Right lung (tissue), 10 donors: ENCODE measurements at places on chromosomes 13 and 19. TPM values are rescaled to one million over a fixed set of nuclear protein-coding genes. Genes with fewer than 3 reads are reported as not detected.

The FDX2 gene
- polyA plus RNA-seq: 16.9 TPM

The PGPEP1 gene
- polyA plus RNA-seq: 20.4 TPM

DNA sequence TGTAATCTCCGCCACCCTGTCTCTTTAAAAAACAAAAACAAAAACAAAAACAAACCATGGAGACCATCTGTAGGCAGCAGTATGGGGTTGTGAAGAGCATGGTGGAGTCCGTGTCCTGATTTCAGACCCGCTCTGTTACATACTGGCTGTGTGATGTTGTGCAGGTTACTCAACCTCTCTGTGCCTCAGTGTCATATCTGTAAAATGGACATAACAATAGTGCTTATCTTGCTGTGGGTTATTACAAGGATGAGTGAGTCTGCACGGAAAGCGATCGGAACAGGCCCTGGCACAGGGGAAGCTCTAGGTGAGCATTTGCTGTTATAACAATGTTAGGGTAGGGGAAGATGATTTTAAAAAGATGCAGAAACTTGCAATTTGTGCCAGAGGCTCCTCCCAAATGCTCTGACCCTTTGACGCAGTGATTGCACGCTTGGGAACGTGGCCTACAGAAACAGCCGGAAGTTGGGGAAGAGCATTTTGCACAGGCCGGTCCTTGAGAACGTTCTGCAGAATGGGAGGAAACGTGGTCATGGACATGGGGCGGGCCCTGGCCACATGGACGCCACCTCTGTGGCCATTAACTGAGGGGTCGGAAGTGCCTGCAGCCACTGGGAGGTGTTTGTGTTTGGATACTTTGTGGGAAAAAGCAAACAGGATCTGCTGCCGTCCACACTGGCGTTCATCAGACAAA lies 15.7 kb upstream of the SELENOW start:
- no peak for DNase-seq

GRCh38 chr13:36447501-36447900 lies 15.2 kb downstream of the CCNA1 start:
- DNase-seq: no peak

DNA sequence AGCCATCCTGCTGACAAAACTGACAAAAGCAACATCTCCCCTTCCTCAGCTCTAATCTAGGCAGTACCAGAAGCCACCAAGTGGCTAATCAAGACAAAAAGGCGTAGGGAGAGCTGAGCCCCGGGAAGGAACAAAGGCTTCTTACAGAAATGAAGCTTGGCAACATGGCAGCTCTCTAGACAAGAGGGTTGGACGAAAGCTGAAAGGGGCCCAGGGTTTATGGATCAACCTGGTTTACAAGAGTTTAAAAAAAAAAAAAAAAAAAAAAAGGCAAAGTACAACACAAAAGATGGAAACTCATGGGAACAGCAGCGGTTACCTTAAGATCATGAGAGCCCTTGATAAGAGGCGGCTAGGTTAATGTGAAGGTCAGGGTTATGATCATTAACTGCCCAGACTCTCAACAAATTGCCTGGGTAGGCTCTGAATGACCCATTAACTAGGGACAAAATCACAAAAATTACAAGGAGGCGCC lies 14.0 kb downstream of the ZC3H4 start:
- no peak for DNase-seq

GRCh38 chr13:51035469-51035868 lies 75.6 kb downstream of the C13orf42 start:
- no peak for DNase-seq

DNA sequence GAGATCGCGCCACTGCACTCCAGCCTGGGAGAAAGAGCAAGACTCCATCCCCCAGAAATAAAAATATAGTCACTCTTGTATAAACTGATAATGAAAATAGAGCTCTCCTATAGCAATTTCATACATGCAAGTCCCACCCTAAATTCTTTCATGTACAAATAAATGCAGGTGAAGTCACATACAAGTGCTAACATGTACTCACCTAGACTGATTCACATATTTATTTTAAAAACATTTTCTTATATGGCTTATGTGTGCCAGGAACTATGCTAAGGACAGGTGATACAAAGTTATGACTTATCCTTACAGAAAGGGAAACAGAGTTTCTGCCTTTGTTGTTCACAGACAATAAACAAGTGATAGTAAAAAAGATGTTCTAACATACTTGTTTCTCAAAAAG lies 32.0 kb downstream of the USP12 start:
- DNase-seq: no peak

DNA sequence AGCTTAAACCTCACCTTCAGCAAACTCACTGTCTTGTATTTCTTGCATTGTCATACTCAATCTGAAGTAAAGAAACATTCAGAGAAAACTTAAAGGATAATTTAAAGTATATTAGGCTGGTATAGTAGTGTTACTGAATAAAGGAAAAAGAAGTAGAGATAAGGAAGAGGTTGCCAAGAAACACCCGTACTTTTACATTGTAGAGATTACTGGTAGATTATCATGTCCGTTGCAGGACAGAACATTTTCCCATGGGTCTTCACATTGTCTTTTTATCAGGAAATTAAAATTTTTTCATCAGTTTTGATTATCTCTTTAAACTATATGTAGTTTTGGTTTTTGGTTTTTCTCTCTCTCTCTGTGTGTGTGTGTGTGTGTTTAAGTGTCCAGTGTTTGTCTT lies 19.9 kb upstream of the GPR183 start:
- DNase-seq: no peak

DNA sequence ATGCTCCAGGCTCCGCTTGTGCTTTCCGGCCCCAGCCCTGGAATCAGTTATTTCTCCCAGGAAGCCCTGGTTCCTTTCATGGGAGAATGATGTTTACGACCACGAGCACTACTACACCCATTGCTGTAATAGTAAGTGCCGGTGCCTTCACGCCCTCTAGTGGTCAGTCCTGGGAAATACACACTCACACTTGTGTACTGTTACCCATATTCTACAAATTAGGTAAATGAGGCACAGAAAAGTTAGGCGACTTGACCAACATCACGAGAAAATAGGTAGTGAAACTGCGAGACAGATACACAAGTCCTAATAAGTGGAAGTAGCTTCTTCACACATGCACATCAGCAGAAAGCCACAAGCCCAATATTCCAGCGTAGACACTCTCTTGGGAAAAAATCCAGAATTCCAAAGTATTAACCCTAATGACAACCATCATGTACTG lies 21.7 kb downstream of the CEACAM21 start:
- peak; percentile 35 for DNase-seq

DNA sequence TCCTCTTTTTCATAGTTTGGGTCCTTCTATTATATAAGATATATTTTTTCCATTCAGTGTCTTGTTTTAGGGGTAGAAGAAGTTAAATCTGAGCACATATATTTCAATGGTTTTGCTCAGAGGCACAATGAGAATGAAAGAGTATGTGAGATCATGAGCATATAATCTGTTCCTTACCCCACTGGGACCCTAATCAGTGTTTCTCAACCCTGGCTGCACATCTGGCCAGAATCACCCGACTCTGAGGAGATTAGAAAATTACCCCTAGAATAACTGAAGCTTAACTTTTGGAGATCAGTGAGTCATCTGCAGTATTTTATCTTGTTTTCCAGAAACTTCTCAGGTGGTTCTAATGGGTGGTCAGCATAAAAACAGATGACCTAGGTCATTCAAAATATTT lies 782 bp downstream of the CYSLTR2 start:
- no peak for DNase-seq
